ENCODE measurements at places on chromosomes 4 and X.

DNA sequence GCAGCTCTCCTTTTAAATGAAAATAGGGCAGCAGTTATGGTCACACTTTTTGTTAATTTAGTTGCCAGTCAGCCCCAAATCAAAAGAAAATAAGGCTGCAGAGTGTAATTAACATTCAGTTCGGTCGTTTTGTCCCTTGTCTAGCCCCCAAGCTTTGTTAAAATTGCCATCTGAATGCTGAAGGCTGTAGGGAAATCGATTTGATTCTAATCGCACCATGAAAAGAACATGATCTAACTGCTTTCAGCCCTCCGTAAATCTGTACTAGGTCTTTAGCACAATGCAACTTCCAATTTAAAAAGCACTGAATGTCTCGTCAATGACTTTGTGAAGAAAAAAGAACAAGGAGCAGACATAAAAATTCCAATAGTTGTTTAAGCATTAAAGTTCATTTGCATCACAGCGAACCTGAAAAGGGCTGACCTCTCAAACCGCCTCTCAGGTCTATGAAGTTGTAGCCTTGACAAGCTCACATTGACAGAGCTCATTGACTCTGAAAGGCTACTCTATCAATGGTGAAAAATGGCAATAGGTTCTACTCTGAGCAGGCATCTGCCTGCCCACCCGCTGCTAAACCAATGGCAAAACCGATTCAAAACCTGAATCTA lies 48.9 kb downstream of the CHIC2 start:
- no peak for DNase-seq

DNA sequence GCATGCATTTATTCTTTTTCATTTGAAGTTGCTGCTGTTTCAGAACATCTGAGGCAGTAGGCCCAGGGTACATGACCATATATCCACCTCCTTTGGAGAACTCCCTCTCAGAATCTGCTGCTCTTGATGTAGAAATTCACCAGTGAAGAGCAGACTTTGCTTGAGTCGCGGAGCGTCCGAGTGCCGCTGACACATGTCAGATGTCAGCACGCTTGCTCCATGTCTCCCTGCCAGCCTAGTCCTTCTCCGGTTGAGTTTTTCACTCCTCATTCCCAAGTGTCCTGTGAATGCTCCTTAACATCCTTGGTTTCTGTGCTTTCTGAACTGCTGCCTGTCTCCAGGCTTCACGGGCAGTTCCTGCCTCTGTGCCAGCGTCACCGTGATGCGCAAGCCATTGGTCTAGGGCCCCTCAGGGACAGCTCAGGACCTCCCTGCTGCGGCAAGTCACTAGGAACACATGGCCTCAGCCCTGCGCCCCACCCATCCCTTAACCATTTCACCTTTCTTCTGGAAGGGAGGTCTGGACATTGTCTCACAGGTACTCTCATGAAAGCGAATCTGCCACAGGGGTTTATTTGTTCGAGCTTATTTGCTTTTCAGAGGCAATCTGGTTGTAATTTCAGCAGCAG lies 93.1 kb upstream of the RBPJ start:
- no peak for DNase-seq

- no peak for DNase-seq
Measured at GRCh38 chr4:24793219-24794005, 2.0 kb upstream of the SOD3 start.

- DNase-seq: no peak
Measured at GRCh38 chr4:40719008-40719623, 30.6 kb upstream of the NSUN7 start.

DNA sequence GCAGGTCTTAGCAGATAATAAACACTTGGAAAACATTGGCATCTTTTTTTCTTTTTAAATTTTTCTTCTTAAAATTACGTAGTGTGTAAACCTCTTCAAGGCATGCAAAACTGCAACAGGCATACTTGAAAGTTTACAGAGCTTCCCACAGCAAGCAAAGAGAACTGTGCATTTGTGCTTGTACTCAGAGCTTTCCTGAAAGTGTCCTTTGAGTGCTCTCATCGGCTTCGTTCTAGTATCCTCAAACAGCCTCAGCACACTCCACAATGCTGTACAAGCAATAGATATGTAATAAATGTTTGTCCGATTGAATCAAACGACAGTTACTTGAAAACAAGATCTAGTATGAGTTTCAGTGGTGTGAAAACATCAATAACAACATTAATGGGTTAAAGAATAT lies 227.5 kb downstream of the PAPSS1 start:
- no peak for DNase-seq

GRCh38 chrX:9188117-9188516 lies 154.2 kb upstream of the FAM9B start:
- DNase-seq: no peak

- DNase-seq: no peak
Measured at GRCh38 chr4:173802662-173803022, 272.6 kb upstream of the HAND2 start.

GRCh38 chr4:154982187-154983047 lies 201.3 kb downstream of the RBM46 start:
- DNase-seq: no peak

DNA sequence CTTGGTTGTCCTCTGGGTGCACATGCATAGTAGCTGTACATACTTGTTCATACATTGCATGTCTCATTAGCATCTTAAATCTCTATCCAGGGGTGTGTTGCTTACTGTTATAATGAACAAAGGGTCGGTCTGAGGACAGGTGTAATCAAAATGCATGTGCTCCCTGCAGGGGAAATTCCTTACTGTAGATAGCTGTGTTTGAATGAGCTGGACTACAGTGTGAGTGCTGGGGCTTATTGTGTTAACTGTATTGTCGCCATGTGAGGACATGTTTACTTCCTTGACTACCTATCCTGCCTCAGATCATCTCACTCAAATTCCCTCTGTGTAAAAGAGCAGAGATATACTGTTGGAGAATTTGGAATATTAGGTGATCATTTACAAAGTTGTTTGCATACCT lies 98.7 kb downstream of the KLHL34 start:
- DNase-seq: no peak

DNA sequence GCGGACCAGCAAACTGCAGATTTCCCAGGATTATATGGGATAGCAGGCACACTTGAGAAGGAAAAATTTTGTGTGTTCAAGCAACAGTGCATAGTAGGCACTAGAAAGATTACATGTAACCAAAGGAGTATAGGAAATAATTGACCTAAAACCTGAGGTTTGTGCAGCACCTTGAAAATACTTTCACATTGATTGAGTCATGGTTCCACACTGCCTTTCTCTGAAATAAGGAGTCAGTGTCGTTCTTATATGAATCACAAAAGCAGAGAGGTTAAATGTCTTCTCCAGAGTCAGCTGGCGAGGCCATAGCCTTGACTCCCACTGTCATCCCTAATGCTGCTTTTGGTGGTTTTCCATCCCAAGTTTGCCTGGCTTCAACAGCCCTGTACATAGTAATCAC lies 138.9 kb downstream of the SOWAHB start:
- DNase-seq: no peak

- no peak for DNase-seq
Measured at GRCh38 chrX:122667667-122668066, 516.4 kb upstream of the GRIA3 start.

GRCh38 chr4:122695226-122695625 lies 37.3 kb upstream of the BBS12 start:
- DNase-seq: no peak

DNA sequence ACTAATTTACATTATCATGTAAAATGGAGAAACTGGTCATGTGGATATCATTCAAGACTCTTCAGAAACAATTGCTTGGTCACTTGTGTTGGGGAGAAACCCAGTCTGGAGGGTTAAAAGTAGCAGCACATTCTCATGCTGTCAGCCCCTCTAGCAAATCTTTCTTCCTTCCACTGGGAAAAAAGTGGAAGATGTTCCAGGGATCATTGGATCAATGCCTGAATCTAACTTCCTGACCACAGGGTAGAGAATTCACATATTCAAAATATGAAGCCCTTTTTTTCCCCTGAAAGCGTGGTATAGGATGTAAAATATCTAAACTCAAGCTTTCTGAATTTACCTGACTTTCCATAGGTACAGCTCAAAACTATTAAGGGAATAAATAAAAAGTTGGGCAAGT lies 98.0 kb downstream of the CXCL13 start:
- no peak for DNase-seq

- DNase-seq: no peak
Measured at GRCh38 chr4:86582410-86582809, 11.7 kb upstream of the PTPN13 start.

DNA sequence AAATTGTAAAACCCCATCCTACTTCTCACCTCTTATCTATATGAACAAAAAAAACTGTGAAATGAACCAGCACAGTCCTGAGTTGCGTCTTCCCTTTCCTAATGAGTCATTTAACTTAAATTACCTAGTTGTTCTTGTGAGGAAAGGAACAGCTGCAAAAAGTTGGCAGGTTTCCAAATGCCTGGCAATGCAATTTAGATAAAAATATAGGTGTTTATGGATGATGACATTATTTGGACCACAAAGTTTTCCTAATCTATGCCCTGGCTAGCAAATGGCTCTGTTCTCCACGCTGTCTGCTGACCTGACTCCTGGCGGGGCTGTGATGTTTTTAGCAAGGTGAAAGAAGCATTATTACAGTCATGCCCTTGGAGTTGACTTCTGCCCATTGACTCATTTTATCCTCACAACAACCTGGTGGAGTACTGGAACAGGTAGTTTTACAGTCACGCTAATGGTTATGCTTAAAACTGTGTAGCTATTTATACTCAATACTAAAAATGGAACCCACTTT lies 29.8 kb upstream of the RELL1 start:
- DNase-seq: peak; percentile 23

- DNase-seq: no peak
Measured at GRCh38 chrX:101219116-101219863, at the start of gene DRP2. DRP2 (plus strand) TSS chrX:101219786; CDS start chrX:101231648, 11,862 bp downstream.

DNA sequence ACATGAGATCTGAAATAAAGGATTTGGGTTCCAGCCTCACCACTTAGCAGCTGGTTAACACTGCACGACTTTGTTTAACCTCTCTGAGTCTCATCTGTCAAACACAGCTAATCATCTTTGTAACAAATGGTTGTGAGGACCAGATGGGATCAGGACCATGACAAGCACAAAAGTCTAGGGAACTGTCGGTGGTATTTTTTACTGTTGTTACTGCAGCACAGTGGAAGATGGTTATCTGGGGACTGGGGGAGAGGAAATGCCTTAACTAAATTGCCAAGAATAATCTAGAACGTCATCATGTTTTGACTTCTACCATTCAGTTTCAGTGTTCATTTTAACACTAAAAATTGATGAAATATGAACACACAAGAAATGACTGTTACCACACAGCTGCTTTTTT lies 99.5 kb downstream of the ADGRA3 start:
- no peak for DNase-seq

DNA sequence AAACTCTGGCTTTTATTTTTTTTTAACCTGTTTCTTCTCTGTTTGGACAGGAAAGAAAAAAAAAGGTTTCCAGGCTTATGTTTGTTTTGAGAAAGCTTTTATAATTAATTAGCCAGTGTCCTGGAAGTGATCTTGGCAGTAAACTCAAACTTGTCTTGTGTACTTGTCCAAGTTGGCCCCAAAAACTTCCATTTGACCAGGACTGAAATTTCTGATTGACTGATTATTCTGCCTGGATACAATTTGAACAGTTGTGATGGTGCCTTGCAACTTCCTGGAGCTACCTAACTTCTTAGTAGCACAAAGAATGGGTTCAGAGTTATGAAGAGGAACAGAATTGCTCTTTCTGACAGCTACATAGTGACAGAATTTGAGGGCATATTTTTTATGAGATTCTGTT lies 62.0 kb downstream of the SLC4A4 start:
- no peak for DNase-seq

DNA sequence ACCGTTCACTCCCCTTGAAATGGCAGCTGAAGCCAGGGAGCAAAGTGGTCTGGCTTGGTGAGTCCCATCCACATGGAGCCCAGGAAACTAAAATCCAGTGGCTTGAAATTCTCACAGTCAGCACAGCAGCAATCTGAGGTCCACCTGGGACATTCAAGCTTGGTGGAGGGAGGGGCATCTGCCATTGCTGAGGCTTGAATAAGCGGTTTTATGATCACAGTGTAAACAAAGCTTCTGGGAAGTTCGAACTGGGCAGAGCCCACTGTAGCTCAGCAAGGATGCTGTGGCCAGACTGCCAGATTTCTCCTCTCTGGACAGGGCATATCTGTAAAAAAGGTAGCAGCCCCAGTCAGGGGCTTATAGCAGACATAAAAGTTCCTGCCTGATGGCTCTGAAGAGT lies 15.5 kb upstream of the FAAH2 start:
- no peak for DNase-seq

GRCh38 chr4:11201256-11201655 lies 227.4 kb downstream of the HS3ST1 start:
- no peak for DNase-seq

DNA sequence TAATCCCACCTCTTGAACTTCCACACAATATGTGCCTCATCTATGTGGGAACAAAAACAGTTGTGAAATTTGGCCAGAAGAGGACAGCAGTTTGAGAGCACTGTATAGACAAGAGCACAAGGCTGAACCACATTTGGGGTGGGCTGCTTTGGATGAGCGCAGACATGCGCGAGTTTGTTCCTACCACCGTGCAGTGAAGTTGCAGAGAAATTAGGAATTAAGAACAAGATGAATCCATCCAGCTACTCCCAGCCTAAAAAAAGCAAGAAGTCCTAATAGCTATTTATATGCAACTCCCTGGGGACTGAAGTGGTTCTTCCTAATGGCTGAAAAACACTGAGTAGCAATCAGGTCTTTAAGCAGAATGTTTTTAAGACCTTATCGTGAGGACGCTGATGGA lies 1.0 kb downstream of the GAB3 start:
- no peak for DNase-seq

DNA sequence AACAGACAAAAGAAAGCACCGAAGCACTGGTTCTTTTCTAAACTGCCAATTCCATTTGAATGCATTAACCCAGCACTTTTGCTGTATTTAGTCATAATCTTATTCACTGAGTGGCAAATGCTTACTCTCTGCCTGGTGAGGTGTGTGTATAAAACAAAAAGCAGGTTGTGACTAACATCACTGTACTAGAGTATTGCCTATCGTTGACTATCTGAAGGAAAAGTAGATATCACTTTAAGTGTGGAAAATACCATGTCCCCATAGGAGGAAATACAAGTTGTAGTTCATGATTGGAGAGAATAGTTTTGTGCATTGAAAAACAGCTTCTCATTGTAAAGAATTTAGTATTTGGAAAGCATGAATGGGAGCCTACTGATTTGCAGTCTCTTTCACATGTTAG lies 2.7 kb downstream of the PDLIM5 start:
- no peak for DNase-seq

DNA sequence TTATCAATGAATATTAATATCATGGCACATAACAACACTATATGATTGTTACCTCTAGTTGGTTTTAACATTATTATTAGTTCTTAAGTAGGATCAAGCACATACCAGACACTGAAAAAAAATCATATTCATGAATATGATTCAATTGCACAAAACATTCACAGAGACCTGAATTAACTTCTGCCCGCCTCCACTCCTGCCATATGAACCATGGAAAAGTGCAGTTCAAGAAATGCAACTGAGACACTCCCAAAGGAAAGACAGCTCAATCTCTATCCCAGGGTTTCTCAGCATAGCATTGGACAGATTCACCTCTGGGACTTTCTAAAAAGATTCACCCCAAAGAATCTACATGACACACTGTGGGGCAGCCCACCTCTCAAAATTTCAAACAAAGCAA lies 103.5 kb upstream of the KCNIP4 start:
- no peak for DNase-seq

GRCh38 chrX:54044877-54045338 lies 635 bp upstream of the PHF8 start:
- DNase-seq: no peak
